ENCODE measurements at places on chromosomes 13 and 19.
A peak's percentile ranks its signal among the peaks of the same experiment; 100 is the strongest.

- peak; percentile 74 for DNase-seq
These were observed 12.7 kb downstream of the ARHGAP45 start for GRCh38 chr19:1079566-1080111.

DNA sequence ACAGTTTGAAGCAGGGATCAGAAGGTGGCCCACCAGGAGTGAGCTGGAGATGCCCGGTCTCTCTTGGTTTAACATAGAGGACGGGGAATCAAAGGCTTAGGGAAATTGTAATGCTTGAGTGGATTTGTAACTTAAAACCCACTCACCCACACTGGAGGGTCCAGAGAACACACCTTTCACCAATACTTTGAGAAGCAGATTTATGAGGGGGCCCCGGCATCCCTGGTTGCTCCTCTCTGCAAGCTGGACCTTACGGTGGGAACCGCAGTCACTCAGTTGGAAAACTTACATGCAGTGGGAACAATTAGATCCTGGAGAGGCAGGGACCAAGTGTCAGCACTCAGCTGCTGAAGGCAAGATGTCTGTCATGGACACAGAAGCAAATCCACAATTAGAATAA, 20.5 kb downstream of the PPP5C start:
- DNase-seq, result no peak

- DNase-seq, result no peak
These were observed 994 bp downstream of the CCDC194 start for GRCh38 chr19:17393002-17393401.

GRCh38 chr19:18385675-18386542, at the start of gene GDF15:
Gene GDF15 (plus strand): TSS chr19:18386158. CDS start chr19:18386190, 32 bp downstream.
- DNase-seq, result no peak

DNA sequence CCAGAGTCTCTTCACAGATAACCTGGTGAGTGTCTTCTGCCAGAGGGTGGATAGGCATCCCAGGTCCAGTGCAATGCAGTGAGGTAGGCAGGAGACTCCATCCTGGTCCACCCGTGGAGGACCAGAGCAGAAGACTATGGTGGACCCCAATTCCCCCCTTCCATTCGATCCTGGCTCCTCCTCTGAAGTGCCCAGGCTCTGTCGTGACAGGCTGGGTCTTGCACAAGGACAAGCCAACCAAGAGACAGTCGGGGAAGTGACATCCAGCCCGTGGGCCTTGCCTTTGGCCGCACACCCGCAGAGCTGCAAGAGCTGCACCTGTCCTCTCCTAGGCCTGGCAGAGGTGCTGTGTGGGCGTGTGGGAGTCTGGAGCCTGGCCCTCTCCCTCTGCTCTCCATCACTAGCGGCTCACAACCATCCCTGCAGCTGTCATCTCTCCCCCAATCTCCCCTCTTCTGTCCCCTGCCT, 3.1 kb downstream of the ZNF784 start:
- no peak for DNase-seq

DNA sequence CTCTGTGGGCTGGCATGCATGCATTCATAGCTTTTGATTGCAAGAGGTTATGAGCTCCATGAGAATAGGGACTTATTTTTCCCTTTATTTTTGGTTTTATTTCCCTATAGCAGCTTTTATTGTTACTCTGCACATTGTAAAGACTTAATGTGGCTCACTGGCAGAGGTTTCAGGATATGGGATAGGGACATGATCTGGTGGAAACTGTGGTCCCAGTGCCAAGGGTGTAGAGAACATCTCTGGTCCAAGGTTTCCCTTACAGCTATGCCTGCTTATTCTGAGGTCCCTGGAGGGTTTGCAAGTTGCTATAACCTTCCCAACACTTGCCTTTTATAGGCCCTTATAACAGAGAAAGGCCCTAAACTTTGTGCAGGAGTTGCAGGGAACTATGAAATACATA, 33.6 kb downstream of the LMO7 start:
- no peak for DNase-seq
